Activated CD4-positive, alpha-beta T cell treated with anti-CD3 and anti-CD28 coated beads for 36 hours (primary cell): ENCODE measurements at places on chromosomes 16 and 17. TPM values are rescaled to one million over a fixed set of nuclear protein-coding genes. Genes with fewer than 3 reads are reported as not detected.

GRCh38 chr16:11621539-11621919, 34.8 kb upstream of the LITAF start:
- peak overlapping the region; percentile 84 for H3K27ac ChIP-seq
- peak overlapping the region; percentile 63 for H3K4me3 ChIP-seq
- peaks cover 57% of the 10 kb centered on the region for H3K4me1 ChIP-seq
- peak; percentile 24 for DNase-seq
- H3K36me3 ChIP-seq, result peaks cover 3% of the 10 kb centered on the region
- H3K27me3 ChIP-seq, result no peaks in the 10 kb centered on the region

DNA sequence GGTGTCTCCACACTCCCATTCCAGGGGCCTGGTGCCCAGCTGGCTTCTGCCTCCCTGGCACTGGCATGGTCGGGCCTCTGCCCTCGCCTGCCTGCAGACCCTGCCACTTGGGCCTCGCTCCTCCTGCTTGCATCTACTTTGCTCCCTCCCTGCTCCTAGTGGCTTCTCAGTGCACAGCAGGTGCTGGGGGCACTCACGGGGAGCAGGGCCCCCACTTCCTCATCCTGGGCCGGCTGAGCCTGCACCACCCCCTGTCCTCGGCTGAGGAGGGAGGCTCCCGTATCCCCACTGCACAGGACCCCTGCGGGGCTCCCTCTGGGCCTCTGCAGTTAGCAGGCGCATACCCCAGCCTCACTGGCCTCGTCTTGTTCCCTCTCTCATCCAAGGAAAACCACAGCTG, 35.2 kb downstream of the CIBAR2 start:
- H3K4me3 ChIP-seq, result no peak overlapping the region
- no peak overlapping the region for H3K27ac ChIP-seq
- no peaks in the 10 kb centered on the region for H3K27me3 ChIP-seq
- H3K36me3 ChIP-seq, result peaks cover 7% of the 10 kb centered on the region
- DNase-seq, result no peak
- H3K4me1 ChIP-seq, result no peaks in the 10 kb centered on the region

Gene CD300E
- total RNA-seq, result not detected

Gene NPIPB9
- 0.83 TPM for total RNA-seq

Gene IKZF3
- total RNA-seq, result 37.6 TPM

Gene CRK
- total RNA-seq, result 11.6 TPM
